ENCODE measurements at places on chromosomes 5 and 9.

DNA sequence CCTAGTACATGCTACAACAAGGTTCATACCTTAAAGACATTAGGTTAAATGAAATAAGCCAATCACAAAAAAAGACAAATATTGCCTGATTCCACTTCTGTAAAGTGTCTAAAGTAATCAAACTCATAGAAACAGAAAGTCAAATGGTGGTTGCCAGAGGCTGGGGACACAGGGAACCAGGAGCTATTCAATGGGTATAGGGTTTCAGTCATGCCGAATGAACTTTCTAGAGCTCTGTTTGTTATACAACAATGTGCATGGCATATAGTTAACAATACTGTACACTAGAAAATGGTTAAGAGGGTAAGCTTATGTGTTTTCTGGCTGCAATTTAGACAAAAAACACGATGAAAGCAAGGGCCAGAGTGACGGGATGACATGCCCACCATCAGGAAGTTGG, 70.8 kb upstream of the EGFLAM start:
- no peak for DNase-seq

GRCh38 chr9:110835859-110836271, 167.3 kb downstream of the MUSK start:
- peak; percentile 79 for DNase-seq

DNA sequence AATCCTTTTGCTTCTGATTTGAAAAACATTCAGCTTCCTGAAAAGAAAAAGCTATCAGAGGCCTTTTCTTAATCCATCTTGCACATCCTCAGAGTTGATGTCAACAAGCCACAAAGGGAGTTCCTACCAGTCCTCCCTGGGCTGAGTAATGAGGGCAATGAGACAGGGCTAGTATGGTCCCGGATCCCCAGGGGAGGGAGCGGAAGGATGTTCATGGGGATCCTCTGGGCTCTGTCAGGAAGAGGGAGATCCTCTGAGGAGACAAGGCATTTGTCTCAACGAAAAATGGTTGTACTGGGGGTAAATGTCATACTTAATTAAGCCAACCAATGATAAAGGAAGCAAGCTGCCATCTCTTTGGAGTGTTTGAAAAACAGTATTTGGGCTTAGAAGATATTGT, 195.3 kb downstream of the DTWD2 start:
- DNase-seq, result no peak

- DNase-seq, result no peak
These were observed 30.9 kb upstream of the SEMA6A start for GRCh38 chr5:116605310-116606070.

DNA sequence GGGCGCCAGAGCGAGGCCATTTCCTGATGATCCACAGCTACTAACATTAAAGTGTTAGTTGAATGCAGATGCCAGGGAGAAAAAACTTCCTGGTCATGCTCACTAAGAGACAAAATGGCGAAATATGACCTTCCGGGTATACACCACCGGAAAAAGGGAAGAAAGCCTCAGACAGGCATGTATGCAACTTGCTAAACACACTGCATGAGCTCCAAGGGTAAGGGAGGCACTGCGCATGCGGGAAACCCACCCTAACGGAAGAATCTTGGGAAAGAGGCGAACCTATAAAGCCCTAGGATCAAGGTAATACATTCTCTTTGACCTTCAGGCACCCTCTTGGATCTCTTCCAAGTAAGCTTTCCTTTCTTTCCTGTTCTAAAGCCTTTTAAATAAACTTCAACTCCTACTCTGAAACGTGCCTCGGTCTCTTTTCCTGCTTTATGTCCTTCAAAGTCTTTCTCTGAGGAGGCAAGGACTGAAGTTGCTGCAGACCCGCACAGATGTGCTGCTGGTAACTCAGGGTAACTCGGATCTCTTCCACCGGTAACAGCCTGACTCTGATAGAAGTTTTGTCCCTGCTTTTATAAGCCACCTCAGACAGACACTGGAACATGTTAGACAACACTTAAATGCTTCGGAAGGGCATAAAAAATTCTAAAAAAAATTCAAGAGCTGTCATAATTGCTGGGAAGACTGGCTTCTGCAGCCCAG, 64.9 kb downstream of the DTWD2 start:
- DNase-seq, result no peak

DNA sequence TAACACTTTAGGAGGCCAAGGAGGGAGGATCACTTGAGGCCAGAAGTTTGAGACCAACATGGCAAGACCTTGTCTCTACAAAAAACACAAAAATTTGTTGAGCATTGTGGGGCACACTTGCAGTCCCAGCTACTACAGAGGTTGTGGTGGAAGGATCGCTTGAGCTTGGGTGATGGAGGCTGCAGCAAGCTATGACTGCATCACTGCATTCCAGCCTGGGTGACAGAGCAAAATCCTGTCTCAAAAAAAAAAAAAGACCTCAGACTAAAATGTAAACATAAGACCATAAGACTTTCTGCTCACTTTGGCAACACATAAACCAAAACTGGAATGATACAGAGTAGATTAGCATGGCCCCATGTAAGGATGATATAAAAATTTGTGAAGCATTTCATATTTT, 24.6 kb upstream of the NANS start:
- peak; percentile 52 for DNase-seq

GRCh38 chr9:129108805-129109536, 1.6 kb downstream of the CRAT start:
- DNase-seq, result no peak

DNA sequence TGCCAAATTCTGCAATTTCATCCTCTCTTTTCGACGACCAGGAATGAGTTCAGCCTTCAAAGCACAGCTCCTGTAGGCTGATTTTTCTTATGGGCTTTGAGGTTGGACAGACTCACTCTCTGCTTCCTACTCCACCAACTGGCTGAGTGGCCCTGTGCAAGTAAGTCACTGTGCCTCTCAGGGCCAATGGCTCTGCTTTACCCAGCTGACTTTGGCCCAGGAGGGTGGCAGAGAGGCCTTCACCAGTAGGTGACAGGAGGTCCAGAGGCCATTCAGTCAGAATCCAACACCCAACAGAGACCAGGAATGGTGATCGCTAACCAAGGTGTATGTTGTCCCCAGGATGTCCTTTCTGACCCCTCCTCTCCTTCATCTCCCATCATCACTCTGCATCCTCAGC, 49.5 kb upstream of the ALDH1B1 start:
- DNase-seq, result no peak

GRCh38 chr5:128528637-128529255, 9.3 kb downstream of the FBN2 start:
- no peak for DNase-seq

GRCh38 chr9:87115785-87116184, 168.5 kb upstream of the GAS1 start:
- peak; percentile 57 for DNase-seq

DNA sequence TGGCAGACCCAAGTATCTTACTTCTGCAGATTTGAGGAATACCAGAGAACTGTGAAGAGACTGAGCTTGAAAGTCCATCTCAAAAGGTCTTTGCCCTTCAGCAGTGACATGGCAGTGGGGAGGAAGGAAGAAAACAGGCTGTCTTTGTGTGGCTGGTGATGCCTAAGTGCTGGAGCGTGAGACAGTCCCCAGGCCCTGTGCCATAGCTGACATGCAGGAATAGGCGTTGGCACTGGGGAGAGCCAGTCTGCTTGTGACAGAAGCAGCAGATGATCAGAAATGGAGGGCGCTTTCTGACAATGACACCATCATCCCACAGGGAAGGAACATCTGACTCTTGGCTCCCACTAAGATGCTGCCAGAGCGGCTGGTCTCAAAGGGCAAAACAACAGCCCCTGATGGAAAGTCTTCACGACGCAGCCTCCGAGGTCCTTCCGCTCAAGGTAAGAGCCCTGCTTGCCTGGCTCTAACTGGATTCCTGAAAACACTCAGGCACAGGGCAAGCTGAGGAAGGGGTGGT, 15.5 kb upstream of the GLRX start:
- no peak for DNase-seq

DNA sequence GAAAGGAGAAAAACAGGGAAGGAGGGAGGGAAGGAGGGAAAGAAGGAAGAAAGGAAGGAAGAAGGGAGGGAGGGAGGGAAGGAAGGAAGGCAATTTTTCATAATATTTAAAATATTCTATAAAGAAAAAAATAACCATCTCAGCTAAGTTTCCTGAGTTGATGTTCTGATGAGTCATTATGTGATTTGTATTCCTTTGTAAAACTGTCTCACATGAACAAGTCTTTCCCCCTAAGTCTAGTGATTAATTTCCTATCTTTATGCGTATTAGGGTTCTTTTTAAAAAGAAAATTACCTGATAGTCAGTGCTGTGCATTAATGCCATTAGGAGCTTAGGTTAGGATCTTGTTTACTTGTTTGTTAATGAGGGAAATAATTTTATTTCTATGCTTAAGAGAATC, 94.1 kb downstream of the RASEF start:
- DNase-seq, result no peak

- DNase-seq, result no peak
These were observed 123.7 kb downstream of the SNCAIP start for GRCh38 chr5:122435761-122436160.

DNA sequence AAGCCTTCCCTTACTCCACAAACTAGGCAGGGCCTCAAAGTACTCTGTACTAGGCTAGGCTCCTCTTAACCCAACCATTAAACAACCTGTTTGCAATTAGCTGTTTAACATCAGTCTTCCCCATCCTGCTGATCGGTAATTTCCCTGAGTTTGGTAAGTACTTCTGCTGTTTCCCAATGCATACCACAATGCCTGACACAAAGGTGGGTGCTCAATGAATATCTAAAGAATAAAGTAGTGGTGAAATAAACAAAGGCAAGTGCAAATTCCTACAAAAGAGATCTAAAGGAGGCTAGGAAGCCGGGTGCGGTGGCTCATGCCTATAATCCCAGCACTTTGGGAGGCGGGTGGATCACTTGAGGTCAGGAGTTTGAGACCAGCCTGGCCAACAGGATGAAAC, 25.0 kb downstream of the FBXW2 start:
- DNase-seq, result no peak

- DNase-seq, result no peak
These were observed 178.0 kb upstream of the MOCS2 start for GRCh38 chr5:53287573-53287972.

DNA sequence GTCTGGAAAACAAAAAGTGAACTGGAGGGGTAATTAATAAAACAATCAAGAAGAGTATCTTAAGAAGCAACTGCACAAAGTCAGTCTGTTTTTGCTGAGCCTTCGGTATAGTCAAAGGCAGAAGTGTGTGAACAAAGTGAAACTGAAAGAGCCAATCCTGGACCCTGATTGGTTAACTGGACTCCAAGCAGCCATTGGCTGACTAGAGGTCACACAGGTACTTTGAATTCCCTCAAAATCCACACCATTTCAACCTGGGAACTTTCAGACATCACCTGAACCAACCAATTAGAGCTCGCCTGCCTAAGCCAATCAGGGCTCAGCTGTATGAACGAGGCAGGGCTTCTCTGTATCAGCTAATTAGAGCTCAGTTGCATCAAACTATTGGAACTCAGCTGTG, 286.7 kb downstream of the TLE4 start:
- peak; percentile 1 for DNase-seq

- no peak for DNase-seq
These were observed 208.3 kb downstream of the GABBR2 start for GRCh38 chr9:98500337-98500919.

DNA sequence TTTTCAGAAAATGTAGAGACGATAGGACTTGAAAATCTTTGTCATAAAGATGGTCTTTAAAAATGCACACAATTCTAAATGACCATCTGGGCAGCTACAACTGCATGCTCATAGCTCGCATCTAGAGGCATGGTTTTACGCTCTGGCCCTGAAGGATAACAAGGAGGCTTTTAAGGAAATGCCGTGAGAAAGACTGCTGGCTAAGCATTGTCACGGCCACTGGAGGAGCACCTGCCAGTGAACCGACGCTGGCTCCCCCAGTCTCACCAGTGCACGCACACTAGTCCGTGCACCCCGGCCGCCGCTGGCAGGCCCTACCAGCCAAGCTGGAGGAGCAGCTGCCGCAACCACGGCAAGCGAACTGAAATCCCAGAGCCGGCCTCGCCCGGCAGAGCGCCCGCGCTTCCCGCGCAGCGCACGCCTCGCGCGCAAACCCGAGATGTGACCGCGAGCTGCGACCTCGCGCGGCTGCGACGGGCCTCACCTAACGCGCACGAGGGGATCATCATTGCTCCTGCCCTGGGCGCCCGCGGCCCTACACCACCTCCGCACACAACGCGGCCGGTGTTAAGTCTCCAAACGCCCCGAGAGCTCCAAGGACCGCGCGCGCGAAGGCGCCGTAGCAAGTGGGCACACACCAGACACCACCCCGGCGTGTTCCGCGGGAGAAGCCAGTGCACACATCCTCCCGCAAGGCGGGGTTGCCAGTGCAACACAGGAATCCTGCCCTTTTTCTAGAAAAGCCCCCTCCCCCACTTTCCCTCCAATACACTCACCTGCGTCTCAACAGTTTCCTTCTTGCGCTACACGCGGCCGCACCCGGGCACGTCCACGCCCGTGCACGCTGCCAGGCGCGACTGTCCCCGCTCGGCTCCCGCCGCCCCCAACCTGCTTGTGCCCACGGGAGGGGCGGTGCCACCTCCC, 5.3 kb downstream of the ELAVL2 start:
- DNase-seq, result no peak

DNA sequence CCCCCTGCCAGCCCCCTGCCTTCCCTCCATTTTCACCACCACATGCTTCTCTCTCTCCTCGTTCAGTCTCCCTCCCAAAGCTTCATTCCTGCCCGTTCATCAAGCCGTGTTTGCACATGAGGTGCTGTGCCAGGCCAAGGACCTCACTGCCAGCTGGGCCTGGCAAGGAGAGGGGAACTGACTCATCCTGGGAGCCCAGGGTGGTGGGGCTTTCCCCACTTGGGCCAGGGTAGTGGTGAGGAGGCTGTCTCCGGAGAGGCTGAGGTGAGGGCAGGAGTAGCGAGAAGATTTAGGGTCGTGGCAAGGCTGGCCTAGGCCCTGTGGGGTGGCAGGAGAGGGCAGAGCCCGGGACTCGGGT, 30.4 kb upstream of the NOTCH1 start:
- DNase-seq, result no peak

DNA sequence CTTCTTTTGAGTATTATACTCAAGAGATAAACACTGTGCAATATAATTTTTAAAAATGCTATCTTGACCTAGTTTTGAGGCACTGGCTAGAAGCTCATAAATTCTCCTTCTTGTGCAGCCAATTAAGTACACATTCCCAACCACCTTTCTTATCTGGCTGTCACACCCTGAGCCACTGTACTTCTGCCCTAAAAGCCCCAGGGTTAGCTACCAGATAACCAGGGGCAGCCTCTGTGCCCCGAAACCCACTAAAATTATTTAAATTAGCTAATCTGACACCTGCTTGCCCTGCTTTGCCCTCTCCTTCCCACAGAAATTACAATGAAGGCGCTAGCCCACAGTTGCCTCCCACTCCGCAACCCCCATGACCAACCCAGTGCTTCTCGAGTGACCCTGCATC, 597.3 kb upstream of the TYRP1 start:
- DNase-seq, result no peak

DNA sequence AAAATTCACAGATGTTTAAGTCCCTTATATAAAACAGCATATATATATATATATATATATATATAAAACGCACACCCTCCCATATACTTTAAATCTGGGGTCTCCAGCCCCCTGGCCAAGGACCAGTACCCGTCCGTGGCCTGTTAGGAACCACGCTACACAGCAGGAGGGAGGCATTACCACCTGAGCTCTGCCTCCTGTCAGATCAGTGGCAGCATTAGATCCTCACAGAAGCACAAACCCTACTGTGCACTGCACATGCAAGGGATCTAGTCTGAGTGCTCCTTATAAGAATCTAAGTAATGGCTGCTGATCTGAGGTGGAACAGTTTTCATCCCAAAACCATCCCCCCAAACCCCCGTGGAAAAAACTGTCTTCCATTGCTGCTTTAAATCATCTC, 9.0 kb downstream of the PSIP1 start:
- no peak for DNase-seq

- peak; percentile 81 for DNase-seq
These were observed 1.0 kb downstream of the MATR3 start for GRCh38 chr5:139294374-139295165.

GRCh38 chr9:96186591-96187011, 115.4 kb downstream of the HSD17B3 start:
- peak; percentile 16 for DNase-seq
